ENCODE measurements at places on chromosomes 6 and 20.
A peak's percentile ranks its signal among the peaks of the same experiment; 100 is the strongest.

- no peak for DNase-seq
Observed at GRCh38 chr6:122839906-122840305, 50.8 kb downstream of the SMPDL3A start.

GRCh38 chr20:53394433-53394832 is 199.2 kb downstream of the ZNF217 start:
- no peak for DNase-seq

- DNase-seq = peak; percentile 75
Observed at GRCh38 chr6:152277826-152278329, 359.3 kb downstream of the SYNE1 start.

DNA sequence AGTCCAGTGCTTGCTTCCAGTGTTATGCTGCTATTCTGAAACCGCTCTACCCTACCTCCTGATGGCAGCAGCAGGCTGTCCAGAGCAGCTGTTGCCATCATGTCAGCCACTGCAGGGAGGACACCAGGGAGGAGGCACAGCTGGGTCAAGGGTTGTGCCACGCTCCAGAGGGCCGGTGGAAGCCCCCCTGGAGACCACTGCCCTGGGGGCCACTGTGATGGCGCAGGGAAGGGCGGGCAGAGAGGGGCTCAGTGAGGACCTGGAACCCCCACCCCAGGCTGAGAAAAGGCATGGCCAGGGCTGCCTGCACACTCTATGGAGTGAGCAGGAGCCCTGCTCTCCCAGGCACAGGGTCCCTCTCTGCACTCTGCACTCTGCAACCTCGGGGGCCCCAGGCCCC is 271.3 kb upstream of the BTBD3 start:
- DNase-seq = no peak

Measured in WERI-Rb-1 (cell line).